ENCODE measurements at places on chromosomes 11 and 22.

DNA sequence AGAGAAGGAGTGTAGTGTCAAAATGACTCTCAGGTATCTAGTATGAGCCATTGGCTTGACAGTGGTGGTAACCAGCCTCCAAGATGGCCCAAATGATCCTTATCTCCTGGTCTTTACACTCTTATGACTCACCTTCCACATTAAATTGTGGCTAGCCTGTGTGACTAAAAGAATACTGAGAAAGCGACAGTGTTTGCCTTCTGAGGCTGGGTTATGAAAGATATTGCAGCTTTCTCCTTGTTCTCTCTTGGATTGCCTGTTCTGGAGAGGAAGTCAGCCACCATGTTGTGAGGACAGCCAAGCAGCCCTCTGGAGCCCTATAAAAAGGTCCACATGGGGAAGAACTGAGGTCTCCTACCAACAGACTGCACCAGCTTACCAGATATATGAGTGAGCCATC is 15.8 kb downstream of the C11orf71 start:
- DNase-seq, result no peak

DNA sequence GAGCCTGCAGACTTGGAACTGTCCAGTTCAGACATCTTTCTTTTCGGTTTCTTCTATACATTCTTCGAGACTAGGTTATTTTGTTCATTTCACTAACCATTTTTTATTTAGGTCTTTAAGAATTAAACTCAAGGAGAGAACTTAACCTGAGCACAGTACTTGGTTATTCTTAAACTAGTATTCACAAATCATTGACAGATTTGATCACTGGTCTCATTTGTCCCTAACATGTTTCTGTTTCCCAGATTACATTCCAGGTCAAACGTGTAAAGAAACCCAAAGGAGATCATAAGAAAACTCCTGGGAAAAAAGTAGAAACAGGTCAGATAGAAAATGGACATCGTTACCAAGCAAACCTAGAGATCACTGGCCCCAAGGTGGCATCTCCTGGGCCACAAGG is 85.1 kb downstream of the TTC17 start:
- no peak for DNase-seq

GRCh38 chr11:92698742-92699141 is 270.7 kb upstream of the MTNR1B start:
- DNase-seq, result no peak

- no peak for DNase-seq
Observed at GRCh38 chr22:46934172-46934745, 171.8 kb downstream of the TBC1D22A start.

DNA sequence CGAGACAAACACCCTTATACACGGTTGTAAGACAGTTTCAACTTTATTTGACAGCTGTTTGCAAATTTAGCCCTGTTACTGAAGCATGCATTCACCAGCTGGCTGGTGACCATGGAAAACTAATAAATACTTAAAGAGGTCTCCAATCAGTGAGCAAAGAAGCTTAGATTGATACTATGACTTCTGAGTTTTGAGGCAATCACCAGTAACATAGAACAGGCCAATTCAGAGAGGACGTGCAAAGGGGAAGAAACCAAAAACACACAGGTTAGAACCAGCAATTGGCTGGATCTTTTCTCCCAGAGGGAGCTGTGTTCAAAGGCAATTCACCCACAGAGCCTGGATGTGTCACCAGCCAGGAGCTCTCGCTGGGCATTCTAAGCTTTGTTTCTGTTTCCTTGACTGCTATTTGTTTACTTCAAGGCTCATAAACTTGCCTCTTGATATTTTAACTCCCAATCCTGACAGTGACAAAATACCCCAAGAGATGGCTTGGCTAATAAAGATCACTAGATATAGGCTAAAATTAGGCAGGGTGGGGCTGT is 113.6 kb upstream of the MTMR2 start:
- peak; percentile 32 for DNase-seq

DNA sequence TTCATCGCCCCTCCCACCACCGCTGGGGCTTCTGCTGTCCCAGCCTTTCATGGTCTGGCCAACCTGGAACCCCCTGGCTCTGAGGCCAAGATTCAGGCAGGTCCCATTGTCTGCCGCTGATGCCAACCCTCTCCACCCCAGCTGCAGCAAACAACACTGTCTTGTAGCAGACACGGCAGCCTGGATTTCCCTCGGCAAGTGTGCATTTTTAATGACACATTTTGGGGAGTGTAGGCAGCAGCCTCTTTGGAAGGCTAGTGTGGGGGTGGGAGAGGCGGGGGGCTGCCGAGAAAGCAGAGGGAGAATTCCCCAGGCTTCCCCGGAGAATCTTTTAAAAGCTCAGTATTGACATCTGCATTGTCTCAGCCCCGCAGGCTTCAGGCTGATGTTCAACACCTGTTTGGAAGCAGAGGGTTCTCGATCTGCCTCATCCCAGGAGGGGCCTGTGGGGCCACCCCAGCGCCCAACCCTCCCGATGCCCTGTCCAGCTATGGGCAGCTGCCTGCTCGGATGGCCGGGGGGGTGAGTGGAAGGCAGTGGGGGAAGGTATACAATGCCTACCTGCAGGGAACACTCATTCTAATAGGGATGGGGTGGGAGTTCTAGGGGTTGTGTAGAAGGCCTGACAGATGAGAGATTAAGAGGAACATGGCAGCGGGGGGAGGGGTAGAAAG is 41.5 kb downstream of the NECTIN1 start:
- DNase-seq, result no peak

DNA sequence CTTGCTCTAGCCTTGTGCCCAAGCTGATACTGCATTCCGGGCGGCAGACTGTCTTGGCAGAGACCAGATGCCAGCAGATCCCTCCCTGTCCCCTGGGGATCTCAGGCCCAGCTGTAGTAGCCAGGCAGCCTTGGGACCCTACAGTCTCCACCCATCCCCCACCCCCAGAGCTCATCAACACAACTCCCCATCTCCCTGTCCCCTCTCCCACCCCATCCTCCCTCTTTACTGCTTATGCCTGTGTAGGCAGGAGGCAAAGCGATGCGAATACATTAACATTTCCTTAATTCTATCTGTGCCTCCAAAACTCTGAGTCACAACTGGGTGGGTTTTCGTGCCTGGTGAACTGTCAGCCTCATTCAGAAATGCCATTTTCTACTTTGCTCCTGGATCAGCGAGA is 547.6 kb downstream of the BUD13 start:
- DNase-seq, result no peak

GRCh38 chr11:62449451-62449851 is 30.6 kb downstream of the SCGB1A1 start:
- DNase-seq, result peak; percentile 48

DNA sequence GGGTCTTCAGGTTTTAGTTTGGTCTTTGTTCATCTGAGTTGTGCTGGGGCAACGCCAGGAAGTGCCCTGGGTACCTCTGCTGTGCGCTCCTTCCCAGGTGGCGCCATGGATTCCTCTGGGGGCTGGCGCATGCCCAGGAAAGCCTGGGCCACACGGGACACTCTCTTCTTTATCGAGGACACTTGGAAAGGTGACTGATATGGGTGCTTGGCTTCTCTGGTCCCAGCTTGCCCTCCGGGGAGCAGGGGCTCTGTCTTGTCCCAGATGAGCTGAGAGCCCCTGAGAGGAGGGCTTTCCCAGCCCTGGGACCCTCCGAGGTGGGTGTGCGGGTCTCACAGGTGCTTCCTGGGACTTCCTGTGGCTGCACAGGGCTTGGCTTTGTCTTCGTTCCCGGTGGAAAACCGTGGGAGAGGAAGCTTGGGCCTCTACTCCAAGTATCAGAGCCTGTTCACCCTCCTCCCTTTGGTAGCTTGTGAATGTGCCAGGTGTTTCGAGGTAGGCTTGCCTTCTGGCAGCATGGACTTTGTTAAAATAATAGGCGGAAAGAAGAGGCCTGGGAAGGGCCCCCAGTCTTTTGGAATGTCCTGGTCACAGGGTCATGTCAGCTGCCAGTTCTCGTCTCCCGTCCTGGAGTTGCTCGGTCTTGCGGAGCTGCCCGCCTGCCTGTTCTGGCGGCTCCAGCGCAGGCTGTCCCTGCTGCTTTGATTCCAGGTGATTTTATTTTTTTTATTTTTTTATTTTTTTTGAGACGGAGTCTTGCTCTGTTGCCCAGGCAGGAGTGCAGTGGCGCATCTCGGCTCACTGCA is 10.1 kb upstream of the NEAT1 start:
- no peak for DNase-seq

- DNase-seq, result no peak
Observed at GRCh38 chr11:79392161-79392560, 48.7 kb downstream of the TENM4 start.

- DNase-seq, result peak; percentile 95
Observed at GRCh38 chr11:12110201-12110713, at the start of gene MICAL2. MICAL2 (plus strand) TSS chr11:12110590; CDS start chr11:12162156, 51,566 bp downstream.

DNA sequence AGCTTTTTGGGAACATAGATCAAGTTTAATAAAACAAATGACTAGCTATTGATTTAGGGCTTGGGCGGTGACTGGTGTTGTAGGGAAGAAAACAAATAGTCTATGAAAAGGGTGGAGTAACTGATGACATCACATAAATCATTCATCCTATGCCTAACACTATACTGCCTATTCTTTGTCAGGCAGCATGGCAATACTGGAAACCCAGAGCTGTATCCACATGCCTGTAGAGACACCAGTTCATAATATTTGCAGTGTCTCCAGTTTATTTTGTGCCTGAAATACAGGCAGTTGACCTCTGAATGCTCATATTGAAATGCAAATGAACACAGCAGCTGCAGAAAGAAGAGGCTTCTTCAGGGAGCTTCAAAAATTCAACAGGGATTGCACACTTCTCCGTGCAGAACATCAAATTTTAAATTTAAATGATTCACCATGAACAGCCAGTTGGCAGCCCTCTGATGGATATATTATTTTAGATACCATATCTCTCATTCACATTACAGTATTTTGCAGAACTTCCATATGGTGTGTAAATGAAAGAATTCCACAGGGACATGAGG is 283.1 kb upstream of the CTSC start:
- no peak for DNase-seq

GRCh38 chr11:13026722-13027121 is 17.6 kb downstream of the RASSF10 start:
- DNase-seq, result no peak

- no peak for DNase-seq
Observed at GRCh38 chr22:23497016-23497885, 82.8 kb downstream of the IGLL1 start.

- DNase-seq, result no peak
Observed at GRCh38 chr11:61985869-61986268, 18.4 kb upstream of the FTH1 start.

GRCh38 chr11:626475-627307 is at the start of gene SCT:
SCT (minus strand) TSS chr11:627181; CDS start chr11:627143, 38 bp downstream.
- no peak for DNase-seq

- DNase-seq, result no peak
Observed at GRCh38 chr11:8034604-8035190, 46.3 kb upstream of the TUB start.

GRCh38 chr11:106186630-106187029 is 109.2 kb downstream of the AASDHPPT start:
- no peak for DNase-seq

DNA sequence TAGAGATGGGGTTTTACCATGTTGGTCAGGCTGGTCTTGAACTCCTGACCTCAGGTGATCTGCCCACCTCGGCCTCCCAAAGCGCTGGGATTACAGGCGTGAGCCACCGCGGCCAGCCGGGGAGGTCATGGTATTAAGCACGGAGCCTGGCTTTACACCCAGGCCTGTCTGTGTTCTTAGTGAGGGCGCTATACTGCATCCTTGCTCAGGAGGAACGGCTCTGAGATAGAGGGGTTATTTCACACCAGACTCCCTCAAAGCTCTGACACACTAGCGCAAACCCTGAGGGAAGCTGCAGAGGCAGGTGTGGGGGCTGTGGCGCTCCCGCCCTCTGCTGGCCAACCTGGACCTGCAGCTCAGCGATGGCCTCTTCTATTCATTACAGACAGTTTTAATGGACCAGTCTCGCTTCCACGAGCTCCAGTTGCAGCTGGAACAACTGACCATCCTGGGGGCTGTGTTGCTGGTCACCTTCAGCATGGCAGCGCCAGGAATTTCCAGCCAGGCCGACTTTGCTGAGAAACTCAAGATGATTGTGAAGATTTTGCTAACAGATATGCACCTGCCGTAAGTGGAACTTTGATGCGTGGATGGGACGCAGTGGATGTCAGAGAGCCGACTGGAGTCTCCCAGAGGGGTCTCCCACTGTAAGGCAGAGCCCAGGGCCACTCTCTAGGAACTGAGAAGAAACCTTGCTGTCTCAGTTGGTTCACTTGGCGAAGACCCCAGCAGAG is 26.2 kb downstream of the TCP11L1 start:
- peak; percentile 76 for DNase-seq

- no peak for DNase-seq
Observed at GRCh38 chr11:58577555-58578135, 1.2 kb upstream of the ZFP91 start.

- no peak for DNase-seq
Observed at GRCh38 chr22:40128989-40129388, 48.7 kb upstream of the TNRC6B start.

- DNase-seq, result no peak
Observed at GRCh38 chr22:20039683-20040325, 18.9 kb downstream of the TANGO2 start.

- DNase-seq, result no peak
Observed at GRCh38 chr11:13280777-13281176, 3.2 kb downstream of the BMAL1 start.

GRCh38 chr11:66619080-66619554 is 2.7 kb downstream of the RBM14 start:
- DNase-seq, result no peak

GRCh38 chr11:55966391-55966790 is 3.4 kb downstream of the OR10AG1 start:
- no peak for DNase-seq

DNA sequence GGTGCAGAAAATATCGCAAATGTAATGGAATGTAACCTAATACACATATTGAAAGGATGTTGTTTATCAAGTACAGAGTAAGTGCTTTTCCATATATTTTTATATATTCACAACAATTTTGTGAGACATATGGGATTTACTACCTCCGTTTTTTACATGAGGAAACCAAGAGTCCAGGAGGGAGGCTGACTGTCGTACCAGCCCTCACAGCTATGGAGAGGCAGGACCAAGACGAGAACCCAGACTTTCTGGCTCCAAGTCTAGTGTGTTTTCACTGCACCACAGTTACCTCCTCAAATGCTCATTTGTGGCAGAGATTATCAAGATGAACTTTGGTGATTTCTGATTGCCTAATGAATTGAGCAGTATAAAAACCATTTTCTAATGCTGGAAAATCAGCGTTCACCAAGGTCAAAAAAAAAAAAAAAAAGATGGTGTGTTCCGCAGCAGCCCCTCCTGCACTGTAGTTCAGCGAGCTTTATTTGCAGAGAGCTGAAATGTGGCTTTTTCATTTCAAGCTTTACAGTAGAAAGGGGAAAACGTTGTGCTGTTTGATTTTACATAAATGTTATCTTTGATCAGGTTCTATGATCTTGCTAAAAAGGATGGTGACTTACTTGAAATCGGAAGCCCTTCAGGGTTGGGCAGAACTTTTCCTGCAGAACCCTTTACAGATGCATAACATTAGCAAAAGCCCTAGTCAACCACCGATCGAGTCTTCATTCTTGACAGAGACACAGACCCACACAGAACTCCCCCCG is 44.7 kb upstream of the WEE1 start:
- no peak for DNase-seq

DNA sequence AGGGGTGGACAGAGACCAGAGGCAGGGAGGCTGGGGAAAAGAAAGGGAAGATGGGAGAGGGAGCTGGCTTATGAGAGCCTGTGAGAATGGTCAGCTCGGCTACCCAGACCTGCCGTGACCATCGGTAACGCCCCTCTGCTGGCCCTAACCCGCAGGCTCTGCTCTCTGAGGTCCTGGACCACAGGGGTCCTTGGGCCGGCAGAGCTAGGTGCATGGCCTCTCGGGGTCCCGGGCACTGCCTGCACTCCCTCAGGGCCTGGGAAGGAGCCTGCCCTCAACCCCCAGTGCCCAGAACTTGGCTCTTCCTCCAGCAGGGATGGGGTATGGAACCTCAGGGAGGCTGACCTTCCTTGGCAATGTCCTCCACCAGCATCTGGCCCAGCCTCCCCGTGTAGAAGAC is 13.2 kb downstream of the GGT5 start:
- no peak for DNase-seq

Measured in Calu3 (cell line).